ENCODE measurements at places on chromosomes 5 and 9.

DNA sequence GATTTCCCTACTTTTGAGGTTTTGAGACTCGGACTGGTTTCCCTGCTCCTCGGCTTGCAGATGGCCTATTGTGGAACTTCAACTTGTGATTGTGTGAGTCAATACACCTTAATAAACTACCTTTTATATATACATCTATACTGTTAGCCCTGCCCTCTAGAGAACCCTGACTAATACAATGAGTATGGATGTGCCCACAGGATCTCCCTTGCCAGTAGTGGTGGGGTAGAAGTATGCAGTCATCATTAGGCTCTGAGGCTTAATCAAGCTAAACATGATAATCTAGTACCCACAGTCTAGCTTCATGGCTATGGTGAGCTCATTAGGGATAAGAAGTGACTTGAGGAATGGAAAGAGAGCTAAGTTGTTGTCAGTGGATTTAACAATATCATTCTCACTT is 412.8 kb upstream of the PTGER4 start:
- no peak for DNase-seq

DNA sequence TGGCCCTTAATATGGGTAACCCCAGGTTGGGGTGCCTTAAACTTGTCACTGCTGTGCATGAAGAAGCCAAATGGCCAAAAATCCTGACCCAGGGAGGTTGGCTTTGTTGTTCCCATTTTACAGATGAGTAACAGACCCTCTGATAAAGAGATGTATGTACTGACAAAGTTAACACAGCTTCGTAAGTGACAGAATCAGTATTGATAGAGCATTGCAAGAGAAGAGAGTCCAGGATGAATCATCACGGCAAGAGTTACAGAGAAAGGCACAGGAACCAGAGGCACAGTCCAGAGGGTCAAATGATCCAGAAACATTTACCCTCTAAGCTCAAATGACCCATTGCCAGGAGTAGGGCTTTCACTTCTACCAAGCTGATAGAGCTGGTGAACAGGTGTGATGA is 103.8 kb upstream of the SMC2 start:
- no peak for DNase-seq

DNA sequence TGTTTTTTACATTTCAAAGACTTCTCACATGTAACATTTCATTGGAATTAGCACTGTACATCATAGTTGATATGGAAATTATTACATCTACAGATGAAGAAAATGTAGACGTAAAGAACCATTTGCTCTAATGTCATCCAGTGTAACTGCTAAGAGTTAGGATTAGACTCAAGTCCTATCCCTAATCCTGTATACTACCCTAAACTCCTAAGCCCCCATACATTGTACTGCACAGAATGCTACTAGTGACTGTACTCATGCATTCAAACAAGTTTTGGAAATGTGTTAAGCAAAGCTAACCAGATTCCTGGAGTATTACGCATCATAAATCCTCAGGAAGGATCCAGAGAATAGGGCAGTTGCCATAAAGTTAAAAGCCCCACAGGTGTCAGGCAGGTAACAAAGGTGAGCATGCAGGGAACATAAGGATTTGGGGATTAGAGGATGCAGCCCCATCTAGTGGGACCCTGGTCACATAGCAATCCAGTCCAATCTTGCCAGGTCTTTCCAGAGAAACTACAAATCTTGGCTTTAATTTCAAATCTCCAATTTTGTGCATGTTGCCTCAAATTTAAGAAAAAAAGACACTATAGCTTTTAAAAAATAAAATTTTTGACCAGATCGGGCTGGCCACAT is 32.0 kb downstream of the HAVCR1 start:
- no peak for DNase-seq

DNA sequence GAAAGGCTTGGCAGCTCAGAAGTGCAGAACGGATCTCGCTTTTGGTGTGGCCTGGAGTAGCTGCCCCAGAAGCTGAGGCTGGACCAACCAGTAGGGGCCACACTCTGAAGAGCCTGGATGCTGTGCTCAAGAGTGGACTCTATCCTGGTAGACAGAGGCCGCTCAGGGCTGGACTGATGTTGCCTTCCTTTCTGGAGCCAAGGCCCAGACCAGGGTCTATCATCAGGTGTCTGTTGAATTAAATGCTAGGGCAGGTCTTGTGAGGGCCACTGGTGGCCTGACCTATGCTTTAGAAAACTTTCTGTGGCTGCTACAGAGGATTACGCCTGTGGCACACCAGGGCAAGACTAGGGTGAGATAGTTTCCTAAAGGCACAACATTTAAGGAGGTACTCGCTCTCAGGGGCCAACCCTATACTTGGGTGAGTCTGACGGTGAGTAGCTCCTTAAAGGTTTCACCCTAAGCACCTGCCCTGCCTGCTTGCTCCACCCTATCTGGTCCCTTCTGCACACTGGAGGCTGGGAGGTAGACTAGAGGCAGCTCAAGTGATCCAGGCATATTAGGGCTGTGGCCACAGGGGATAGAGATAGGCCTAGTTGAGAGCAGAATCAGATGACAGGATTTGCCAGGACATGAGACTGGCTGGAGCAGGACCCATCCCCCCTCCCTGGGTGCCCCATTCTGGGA is 9.8 kb upstream of the IRF1 start:
- no peak for DNase-seq

GRCh38 chr5:2903451-2904395 is 152.2 kb upstream of the IRX2 start:
- no peak for DNase-seq

DNA sequence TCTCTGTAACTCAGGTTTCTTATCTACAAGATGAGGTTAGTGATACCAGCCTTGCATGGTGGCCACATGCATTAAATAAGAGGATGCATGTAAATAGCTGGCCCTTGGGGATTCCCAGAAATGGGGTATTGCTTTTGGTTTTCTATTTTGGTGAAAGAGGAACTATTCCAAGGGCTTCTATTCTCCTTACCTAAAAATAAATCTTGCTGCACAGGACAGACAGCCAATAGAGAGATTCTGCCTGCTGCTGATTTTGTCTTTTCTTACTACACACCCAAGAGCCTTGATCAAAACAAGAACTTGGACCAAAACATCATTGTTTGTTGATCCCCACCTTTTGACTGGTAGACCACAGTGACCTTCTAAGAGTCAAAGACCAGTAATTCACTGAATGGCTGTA is 161.8 kb downstream of the PJA2 start:
- no peak for DNase-seq

GRCh38 chr9:124654431-124654830 is 116.7 kb downstream of the NR6A1 start:
- no peak for DNase-seq

DNA sequence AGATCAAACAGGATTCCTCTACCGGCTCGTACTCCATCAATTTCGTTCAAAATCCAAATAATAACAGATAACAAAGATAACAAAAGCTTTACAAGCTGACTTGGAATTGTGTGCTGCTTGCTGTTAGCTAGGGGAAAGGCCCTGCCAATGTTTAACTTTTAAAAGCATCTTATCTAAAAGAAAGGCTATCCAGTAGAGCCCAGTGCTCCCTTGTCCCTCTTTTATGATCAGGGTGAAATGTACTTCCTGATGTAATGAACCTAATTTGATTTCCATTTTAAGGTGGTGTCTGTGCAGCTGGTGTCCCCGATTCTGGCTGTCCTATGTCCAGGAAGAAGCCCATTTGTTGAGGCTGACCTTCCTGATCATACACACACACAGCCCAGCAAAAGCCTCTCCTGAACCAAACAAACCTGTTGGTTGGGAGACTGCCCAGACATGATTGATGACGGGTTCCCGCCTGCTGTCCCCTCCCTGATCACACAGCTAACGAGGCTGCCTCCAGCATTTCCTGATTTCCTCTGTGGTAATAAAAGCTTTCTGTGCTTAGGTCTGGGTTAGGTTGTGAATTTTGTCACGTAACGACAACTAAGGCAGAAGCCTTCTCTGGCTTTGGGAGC is 54.1 kb downstream of the PWWP2A start:
- DNase-seq = no peak

DNA sequence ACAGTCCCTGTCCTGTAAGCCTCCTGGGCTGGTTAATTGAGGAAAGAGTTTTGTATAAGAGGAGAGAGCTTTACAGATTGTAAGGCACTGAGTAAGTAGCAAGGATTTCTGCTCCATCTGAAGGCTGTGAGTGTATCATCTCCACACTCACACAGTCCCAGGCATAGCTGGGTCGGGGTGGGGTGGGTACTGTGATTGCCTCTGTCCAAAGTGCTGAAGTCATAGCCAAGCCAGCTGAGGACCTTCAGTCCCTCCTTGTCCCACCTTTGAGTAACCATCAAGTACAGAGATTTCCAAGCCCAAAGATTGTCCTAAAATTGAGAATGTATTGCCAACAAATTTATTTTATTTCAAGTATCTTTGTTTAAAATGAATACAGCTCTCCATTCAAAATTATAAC is 5.5 kb upstream of the DNAJB5 start:
- no peak for DNase-seq

DNA sequence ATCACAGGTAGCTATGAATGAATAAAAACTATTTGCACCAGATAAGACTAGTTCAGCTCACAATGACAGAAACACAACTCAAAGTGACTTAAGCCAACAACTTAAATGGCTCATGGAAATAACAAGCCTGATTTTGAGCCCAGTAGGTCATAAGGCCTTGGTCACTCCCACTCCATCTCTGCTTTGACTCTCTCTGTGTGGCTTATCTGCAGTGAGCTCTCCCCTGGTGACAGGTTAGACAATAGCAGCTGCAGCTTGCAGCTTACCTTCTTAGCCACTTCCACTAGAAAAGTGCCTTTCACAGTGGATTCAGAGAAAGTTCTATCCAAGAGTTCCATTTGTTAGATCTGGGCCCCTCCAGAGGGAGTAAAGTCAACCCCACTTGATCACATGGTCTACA is 315.7 kb downstream of the RAB3C start:
- no peak for DNase-seq

DNA sequence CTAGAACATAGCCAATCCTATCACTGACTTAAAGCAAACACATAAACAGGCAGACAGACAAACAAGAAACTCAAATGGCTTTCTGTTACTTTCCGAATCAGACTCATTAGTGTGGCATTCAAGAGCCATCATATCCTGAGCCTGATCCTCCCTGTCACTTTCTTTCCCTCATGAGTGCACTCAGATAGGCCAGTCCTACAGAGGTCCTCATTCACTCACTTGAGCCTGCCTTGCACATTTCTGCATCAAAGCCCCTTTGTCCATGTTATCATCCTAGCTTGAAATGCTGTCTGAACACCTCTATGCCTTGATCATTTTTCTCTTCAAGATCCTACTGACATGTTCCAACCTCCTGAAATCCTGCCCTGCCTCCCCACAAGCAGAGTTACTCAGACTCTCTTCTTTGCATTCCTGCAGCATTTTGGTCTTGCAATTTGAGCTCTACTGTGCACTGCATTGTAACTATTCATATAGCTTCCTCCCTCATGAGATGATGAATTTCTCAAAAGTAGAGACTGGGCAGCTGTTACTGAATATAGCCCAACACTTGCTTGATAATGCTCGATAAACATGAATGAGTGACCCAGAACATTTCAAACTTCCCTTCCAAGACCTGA is 126.9 kb downstream of the PALM2AKAP2 start:
- no peak for DNase-seq

- DNase-seq = no peak
Observed at GRCh38 chr5:5665225-5666075, 243.0 kb downstream of the ICE1 start.

- no peak for DNase-seq
Observed at GRCh38 chr5:125331987-125332598, 585.7 kb upstream of the ZNF608 start.

DNA sequence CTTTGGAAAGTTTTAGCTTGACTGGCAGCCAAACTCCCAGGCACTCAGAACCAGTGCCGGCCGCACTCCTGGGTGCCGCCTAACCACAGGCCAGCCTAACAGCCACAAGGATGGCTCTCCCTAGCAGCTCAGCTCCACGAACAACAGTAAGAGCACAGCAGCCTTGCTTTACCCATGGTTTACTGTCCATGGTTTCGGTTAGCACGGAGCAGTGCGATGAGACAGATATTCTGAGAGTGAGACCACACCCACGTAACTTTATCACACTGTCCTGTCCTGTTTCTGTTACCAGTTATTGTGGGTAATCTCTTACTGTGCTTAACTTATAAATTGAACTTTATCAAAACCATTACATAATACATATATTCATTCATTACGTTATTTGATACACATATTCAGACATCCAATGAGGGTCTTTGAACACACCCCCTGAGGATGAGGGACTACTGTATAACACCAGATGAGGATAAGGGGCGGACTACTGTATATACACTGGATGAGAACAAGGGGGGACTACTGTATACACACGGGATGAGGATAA is 12.4 kb downstream of the CLPTM1L start:
- no peak for DNase-seq

DNA sequence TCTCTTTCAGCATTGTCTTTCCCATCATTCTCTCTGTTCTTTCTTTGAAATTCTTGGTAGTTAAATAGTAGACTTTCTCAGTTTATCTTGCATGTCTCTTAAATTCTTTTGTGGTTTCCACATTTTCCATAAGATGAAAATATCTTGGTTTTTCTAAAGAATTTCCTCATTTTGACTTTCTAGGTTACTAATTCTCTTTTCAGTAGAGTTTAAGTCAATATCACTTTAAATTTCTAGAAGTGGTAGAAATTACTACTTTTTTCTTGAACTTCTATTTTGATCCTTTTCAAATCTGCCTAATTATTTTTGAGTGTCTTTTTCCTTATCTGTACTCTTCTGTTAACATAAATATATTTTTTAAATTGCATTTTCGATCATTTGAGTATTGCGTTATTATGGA is 23.6 kb upstream of the LRRTM2 start:
- DNase-seq = no peak

DNA sequence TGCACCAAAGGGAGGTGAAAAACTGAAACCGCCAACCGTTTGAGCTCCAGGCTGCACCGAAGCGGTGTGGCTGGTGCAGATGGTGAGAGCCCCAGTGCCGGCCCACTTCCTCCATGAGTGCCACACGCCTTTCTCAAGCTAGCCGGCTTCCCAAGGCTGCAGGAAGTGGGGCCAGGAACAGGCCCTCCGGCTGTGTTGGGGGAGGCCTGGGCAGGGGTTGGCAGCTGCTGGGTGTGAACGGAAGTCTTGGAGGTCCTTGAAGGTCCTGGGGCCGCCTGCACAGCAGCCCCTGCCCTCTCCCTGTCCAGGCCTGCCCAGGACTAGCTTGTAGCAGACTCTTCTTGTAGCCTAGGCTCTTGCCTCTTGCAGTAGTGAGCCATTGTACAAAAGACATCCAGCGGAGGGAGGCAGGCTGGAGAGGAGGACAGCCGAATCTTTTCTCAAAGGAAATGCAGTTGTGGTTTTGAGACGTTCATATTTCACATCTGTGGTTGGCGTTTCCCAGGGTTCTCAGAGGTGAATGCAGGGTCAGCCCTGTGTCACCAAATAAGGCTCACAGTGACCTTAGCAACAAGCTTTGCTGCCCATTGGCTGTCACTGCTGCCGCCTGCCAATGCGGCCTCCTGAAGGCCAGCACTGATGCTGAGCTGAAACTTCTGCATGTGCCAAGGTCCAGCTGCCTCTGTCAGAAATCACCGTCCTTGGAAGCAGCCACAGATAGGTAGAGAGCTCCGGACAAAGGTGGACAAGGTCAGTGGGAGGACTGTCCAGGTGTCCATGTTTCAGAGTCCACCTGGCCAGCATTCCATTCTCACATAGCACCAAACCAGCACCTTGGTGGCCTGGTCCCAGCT is 23.9 kb downstream of the IRF1 start:
- DNase-seq = peak; percentile 56

Data from stimulated activated CD4-positive, alpha-beta T cell treated with anti-CD3 and anti-CD28 coated beads, Interleukin-2, amount 100 ng/mL, for 48 hours (primary cell).